ENCODE measurements at places on chromosomes 13 and 19.

- DNase-seq: no peak
These were observed 5.1 kb downstream of the TMEM272 start for GRCh38 chr13:51839711-51840540.

GRCh38 chr19:9342610-9343304 lies 18.8 kb downstream of the ZNF559 start:
- DNase-seq: no peak

DNA sequence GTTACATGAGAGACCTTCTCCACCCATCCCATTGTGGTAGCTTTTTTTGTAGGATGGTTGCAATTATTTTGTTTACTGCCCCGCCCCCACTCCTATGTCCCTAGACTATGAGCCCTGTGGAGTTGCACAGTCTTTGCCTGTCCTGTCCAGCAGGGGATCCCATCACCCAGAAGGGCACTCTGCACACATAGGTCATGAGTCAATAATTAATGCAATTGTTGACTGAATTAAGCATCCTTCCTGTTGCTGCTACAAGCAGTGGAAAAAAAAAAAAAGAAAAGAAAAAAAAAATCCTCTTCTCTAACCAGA lies 14.2 kb downstream of the C19orf81 start:
- DNase-seq: no peak

GRCh38 chr19:27846944-27847343 lies 1366.0 kb downstream of the UQCRFS1 start:
- no peak for DNase-seq

- DNase-seq: peak; percentile 26
These were observed 244.4 kb upstream of the MAB21L1 start for GRCh38 chr13:35720690-35721554.

DNA sequence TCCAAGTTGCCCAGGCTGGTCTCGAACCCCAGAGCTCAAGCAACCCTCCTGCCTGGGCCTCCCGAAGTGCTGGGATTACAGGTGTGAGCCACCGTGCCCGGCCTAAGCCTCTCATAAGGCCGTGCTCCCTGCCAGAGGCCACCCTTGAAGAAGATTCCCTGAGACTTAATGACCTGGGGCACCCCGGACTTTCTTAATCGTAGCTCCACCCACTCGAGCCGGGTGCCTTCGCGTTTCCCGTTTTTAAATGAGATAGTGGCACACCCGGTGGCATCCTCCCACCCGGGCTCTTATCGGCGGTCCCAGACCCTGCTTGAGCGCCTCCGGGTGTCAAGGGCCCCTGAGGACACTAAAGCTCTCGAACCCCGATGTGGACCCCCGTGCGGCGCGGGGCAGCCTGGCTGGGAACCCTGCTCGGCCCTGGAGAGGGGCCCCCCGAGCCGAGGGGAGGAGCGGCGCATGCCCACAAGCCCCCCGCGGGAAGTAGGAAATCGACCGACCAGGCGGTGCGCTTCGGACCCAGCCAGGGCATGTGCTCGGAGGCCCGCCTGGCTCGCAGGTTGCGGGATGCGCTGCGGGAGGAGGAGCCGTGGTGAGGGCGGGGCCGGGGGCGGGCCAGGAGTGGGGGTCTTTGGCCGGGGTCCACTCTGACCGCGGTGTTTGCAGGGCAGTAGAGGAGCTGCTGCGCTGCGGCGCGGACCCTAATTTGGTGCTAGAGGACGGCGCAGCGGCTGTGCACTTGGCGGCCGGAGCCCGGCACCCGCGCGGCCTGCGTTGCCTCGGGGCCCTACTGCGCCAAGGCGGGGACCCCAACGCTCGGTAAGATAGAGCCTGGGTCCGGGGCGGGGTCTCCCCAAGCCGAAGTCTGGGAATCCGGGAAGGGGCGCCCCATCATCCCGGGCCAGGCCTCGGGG lies at the start of gene ANKLE1:
TSS of gene ANKLE1 (plus strand) at position 511 of the 914 bp plus-strand sequence. CDS start at position 531, 20 bp downstream.
- DNase-seq: no peak

GRCh38 chr19:4732680-4733114 lies 9.1 kb upstream of the DPP9 start:
- peak; percentile 37 for DNase-seq

GRCh38 chr13:50156140-50156539 lies 140.9 kb downstream of the KCNRG start:
- no peak for DNase-seq

GRCh38 chr13:25778808-25779305 lies 273.0 kb downstream of the SHISA2 start:
- no peak for DNase-seq

DNA sequence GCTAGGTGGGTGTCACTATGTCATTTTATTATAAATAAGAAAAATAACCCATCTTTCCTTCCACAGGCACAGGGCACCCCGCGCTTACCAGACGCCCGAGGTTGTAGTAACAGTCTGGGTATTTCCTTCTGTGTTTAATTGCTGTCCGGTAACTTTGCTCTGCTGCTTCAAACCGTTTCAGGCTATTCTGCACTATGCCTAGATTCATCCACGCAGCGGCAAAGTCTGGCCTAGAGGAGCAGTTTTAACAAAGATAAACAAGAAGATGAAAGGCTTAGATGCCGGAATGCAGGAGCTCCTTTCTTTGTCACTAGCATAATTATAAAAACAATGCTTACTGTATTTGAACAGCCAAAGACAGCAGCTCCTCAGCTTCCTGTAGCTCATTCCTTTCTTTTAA lies 36.9 kb upstream of the GGACT start:
- no peak for DNase-seq

- no peak for DNase-seq
These were observed 1.7 kb downstream of the MYO1F start for GRCh38 chr19:8575467-8575997.

- no peak for DNase-seq
These were observed 13.5 kb downstream of the ZFR2 start for GRCh38 chr19:3855320-3855719.

- no peak for DNase-seq
These were observed 17.3 kb upstream of the OXGR1 start for GRCh38 chr13:97011446-97012131.

DNA sequence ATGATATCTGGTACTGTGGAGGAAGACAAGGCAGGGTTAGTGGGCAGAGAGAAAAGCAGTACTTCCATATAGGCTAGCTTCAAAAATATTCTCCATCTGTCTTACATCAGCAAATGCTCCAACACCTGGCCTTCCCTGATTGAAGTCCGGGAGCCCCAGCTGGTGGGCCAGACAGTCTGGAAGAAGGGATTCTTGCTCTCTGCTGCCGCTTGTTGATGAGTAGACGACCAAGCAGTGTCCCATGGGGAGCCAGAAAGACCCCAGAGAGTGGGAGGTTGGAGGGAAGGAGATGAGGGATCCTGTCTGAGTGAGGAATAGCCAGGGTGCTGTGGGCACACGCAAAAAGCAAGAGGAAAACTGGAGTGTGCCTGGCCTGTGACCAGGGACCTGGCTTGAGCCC lies 95.1 kb downstream of the ATP8A2 start:
- DNase-seq: no peak

- DNase-seq: no peak
These were observed 40.0 kb upstream of the TDRD3 start for GRCh38 chr13:60356970-60357369.

DNA sequence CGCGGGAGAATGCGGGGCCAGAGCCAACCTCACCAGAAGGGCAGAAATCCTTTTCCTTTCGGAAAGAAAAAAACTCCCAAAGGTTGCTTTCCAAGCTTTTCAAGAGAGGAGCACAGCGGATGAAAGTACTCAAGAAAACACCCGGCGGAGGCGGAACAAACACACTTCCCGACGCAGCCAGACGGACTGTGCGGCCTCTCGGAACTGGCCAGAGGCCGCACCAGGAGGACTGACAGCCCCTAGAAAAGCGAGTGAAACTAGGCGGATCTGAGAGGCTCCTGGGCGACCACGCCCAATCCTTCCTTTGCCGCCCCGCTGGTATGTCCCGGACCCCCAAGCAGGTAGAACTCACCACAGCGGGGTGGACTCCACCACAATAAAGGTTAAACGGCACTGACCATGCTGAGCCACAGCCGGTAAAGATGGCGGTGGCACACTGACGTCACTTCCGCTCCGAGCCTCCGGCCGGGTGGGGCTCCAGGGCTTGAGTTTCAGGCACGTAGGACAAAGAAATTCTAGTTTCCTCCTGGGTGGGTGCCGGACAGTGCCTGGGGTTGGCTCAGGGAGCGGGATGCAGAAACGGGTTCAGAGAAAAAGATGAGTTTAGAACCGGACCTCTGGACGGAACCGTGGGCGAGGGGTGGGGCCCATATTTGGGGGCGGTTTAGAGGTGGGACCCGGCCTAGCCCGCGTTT lies at the start of gene ZNF562:
TSS of gene ZNF562 (minus strand) at position 438 of the 695 bp plus-strand sequence. CDS start 14,356 bp downstream, outside the sequence.
- peak; percentile 73 for DNase-seq

DNA sequence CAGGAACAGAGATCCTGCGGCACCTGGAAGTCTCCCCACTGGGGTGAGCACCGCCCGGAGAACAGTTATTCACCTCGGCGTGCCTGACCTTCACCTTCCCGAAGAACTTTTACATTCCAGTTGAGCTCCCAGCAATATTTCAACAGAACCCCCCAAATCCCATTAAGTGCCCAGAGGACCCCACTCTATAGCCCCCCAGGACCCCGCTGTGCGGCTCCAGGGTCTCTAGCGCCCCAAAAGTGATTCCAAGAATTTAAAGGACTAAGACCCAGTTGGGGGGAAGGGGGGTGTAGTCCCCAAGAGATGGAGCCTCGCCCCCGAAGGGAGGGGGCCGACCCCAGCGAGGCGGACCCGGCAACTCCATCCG lies 480 bp downstream of the GPR108 start:
- no peak for DNase-seq

DNA sequence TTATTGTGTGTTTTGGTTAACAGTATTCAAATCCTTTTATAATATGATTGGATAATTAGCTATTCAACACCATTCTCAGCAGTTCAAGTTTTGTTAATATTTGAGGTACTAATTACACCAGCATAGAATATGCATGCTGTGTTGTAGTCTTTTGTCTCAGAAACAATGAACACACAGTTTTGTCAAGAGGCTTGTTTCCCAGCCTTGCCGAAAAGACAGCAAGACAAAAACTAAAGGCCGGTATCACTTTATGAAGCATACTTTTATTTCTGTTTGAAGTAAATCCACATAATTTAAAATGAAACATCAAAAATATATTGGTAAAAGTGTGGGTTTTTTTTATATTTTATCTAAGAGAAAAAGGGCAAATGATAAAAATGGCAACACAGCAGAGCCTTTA lies 7.5 kb downstream of the GPR180 start:
- no peak for DNase-seq

DNA sequence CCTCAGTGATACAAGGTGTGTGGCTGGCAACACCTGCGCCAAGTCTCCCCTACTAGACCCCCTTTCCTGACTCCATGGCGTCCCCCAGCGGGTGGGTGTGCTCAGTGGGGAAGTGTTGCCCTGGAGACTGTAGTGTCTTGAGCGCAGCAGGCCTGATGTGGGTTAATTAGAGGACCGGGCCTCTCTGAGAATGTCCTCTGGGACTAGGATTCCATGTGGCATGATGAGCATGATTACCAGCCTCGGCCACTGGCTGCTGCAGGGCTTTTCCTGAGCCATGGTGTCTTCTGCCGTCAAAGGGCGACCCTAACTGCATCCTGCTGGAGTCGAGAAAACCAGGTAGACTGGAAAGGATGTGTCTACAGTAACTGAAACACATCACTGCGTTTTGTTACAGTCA lies 28.1 kb downstream of the MICOS13 start:
- DNase-seq: no peak

DNA sequence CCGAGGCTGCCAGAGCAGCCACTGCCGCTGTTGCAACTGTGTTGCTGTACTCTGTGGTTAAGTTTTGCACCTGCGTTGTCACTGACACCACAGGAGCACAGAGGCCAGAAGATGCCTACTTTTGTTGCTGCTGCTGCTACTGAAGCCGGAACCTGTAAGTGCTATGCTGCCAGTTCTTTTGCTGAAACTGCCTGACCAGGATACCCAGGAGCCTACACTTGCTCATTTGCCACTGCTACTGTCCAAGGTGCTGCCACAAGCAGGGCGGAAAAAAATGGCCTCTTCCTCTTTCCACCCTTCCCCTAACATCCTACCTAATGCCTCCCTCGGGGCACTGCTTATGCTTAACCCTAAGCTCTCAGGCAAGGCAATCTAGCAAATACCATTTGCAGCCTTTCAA lies 29.0 kb upstream of the NBEA start:
- no peak for DNase-seq

DNA sequence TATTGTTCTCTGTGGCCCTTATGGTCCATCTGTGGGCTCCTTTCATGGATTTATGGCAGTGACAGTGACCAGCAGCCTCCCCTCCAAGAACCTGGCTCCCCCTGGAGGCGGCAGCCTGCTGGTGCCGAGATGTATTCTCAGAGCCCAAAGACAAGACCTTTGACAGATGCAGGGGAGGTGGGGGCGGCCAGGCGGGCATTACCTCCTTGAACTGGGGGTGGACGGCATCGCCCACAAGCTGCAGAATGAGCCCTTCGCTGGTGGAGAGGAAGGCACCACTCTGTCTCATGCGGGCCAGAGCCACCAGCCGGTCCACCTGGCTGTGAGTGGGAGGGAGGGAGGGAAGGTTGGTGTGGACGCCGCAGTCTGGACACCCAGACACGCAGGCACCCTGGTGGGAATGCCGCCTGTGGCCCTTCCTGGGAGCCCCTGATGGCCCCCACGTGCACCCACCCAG lies 6.6 kb downstream of the ISOC2 start:
- DNase-seq: no peak

- no peak for DNase-seq
These were observed 116.7 kb downstream of the COL4A2 start for GRCh38 chr13:110423689-110424302.

GRCh38 chr19:5828661-5829566 lies 10.6 kb downstream of the FUT6 start:
- peak; percentile 19 for DNase-seq

- DNase-seq: no peak
These were observed 2.4 kb downstream of the TIMM13 start for GRCh38 chr19:2424686-2425621.

GRCh38 chr13:43129511-43130110 lies 106.2 kb downstream of the DNAJC15 start:
- no peak for DNase-seq

DNA sequence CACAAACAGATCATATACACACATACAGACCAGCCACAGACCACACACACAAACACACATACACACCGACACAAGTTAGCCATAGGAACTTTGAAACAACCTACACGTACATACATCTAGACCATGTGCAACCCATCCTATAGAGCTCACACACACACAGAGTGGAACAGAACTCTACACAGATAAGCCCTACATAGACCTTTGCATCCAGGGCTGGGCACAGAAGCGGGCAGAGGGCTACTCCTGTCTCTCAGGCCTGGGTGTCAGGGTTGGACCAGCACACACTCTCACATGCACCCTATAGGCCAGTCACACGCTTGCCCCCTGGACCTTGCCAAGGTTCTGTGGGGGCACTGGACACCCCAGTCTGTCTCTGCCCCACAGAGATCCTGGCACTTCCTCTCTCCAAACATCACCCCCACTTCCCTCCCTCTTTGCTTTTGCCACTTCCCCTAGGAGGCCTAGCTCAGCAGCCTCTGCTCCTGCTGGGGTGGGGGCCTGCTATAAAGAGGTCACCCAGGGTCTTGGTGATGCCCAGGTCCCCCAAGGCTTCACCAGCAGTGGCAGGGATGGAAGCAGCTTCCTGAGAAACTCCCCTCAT lies 5.8 kb upstream of the JUNB start:
- DNase-seq: no peak
